ENCODE measurements at places on chromosomes 5 and 9.

- no peak for DNase-seq
Measured at GRCh38 chr5:38923661-38924451, 78.0 kb downstream of the OSMR start.

GRCh38 chr5:80799041-80799440, 144.3 kb upstream of the DHFR start:
- no peak for DNase-seq

- DNase-seq: no peak
Measured at GRCh38 chr5:98042961-98043360, 730.5 kb upstream of the RGMB start.

- DNase-seq: no peak
Measured at GRCh38 chr9:93057042-93057702, 1.3 kb upstream of the SUSD3 start.

- DNase-seq: peak; percentile 18
Measured at GRCh38 chr9:92247981-92248380, 45.5 kb downstream of the IARS1 start.

All from A549 (cell line).